AG10803 (cell line): ENCODE measurements at places on chromosomes 4 and X.

DNA sequence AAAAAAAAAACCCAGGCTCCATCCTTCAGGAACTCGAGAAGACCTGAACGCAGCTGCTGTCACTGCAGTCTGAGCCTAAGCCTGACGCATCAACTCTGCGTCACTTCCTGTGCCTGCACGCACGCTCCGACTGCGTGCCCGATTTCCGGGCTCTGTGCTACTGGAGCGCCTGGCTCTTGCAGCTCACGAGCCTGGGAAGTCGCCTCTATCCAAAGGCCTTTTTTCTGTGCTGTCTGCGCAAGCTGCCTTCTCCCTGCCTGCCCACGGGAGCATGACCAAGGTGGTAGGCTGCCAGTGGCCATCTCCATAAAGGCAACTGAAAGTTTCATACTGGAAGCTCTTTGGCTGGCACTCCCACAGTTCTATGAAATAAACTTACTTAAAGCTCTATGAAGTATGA lies 9.9 kb upstream of the GASK1B start:
- peak; percentile 38 for DNase-seq

DNA sequence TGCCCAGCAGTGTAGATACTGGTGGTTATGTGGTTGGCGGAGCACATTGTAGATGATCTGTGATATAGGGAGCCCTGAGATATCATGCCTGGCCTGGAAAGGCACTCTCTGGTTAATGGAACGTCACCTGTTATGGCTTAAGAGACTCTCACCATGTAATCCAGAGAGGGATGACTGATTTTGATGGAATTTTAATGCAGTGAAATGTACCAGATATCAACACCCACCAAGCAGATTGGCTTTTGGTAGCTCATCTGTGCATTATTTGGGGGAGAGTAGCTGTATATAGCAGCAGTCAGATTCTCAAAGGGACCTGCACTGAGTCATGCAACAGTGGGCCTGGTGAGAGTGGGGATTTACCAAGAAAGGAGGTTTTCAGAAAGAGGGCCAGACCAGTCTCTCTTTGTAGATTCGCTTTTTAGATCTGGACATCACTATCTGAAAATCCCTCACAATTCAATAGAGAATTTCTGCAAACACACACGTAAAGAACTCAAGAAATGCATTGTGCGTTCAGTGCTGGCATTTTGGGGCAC lies 17.3 kb downstream of the TSC22D3 start:
- DNase-seq, result no peak

DNA sequence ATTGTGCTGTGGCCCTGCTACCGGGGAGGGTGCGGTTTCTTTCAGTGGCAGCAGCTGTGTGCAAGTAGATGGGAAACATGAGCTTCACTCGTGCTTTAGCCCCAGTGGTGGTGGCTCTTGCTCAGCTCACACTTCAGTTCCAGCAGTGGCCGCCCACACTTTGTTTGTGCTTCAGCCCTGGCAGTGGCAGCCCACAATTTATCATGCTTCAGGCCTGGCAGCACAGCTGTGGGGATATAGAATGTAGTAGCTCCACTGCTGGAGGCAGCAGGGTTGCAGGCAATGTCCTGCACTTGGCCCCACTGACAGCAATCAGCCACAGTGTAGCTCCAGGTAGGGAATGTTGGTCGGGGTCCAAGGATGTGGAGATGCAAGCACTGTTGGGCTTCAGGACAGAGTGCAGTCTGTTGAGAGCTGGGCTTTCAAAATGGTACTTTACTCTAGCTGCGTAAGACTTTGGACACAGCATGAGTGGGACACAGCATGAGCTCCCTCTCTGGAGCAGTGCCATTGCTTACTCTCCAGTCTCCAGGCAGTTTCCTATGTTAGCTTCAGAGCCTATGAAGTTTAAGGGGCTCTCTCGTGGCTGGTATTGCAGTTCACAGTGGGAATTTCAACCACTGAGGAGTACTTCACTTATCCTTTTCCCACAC lies 413.1 kb downstream of the PDGFC start:
- DNase-seq, result no peak

DNA sequence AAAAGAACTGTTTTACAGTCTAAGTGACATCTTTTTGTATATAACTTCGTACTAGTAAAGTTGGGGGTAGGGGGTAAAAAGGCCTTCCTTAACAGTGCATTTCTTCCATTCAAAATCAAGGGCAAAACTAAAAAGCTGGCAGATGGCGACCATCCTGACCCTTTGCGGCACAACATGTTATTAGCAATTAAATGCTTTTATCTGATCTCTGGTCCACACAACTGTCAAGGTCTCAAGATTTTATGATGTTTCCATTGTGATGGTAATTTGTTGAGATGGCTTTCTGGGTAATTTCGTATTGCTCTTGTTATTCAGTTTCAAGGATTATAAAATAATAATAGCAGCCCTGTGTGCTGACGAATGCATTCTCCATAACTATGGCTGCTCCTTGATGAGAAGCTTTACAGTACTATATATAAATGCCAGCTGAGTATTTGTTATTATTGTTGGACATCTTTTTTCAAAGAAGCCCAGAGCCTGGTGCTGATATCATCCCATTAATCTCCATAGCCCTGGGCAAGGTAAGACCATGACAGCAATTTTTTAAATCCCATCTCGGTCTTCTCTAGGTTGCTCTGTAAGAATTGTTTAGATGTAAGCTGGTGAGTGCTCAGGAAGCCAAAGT lies 89.5 kb downstream of the CBR4 start:
- DNase-seq, result no peak

DNA sequence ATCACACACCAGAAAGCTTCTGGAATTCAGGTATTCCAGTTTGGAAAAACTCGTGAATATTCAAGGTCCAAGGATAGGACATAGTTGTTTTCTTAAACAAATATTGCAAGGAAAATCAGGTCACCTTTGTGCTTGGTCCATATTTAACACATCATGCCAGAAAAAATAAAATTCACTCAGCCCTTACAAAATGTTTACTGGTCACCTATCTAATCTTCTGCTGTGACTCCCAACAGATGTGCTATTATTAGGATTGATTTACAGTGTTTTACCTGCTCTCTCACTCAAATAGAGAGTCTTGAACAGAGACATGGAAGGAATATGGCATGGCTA lies 9.5 kb downstream of the CSN3 start:
- no peak for DNase-seq

DNA sequence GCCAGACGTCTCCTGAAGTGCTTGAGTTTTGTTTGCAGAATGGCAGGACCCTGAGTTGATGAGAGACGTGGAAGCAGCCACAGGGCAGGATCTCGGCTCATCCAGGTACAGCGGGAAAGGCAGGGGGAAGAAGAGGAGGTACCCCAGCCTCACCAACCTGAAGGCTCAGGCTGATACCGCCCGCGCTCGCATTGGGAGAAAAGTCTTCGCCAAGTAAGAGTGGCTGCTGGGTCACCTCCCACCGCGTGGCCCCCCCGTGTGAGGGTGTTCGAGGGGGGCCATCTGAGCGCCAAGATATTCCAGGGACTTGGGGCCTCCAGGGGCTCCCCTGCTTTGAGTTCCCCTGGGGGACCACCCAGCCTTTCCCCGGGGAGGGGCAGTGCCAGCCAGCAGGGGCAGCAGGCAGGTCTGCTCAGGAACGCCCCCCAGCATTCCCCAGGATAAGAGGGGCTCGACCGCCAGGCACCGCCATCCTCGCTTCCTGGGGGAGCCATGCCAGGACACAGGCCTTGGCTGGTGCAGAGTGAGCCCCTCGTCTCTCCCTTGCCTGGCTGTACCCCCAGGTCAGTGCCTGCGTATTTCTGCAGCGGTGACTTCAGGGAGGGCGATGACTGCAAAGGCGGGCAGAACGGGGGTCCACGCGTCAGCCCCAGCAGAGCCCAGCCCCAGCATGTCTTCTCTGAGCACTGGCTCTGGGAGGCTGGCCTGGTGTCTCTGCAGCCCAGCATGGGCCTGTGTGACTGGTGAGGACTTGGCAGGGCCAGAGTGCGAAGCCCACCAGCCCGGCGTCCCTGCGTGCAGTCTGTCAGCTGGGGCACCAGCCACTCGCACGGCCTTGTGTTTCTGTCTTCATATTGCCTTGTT lies 22.3 kb downstream of the NKX1-1 start:
- no peak for DNase-seq

- peak; percentile 53 for DNase-seq
These were observed 17.5 kb upstream of the UGDH start for GRCh38 chr4:39544580-39545315.

DNA sequence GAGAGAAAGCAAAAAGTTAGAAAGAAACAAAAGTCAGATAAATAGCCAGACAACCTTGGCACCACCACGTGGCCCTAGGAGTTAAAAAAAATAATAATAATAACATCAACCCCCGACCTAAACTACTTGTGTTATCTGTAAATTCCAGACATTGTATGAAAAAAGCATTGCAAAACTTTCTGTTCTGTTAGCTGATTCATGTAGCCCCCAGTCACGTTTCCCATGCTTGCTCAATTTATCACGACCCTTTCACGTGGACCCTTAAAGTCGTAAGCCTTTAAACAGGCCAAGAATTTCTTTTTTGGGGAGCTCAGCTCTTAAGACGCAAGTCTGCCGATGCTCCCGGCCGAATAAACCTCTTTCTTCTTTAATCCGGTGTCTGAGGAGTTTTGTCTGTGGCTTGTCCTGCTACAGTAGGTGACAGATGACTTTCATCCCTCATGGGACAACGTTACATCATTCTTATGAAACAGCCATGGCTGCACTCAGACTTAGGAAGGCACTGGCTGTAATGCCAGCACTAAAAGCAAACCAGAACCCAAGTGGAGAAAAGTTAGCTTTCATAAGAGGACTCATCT lies 520 bp downstream of the ACOX3 start:
- peak; percentile 63 for DNase-seq

DNA sequence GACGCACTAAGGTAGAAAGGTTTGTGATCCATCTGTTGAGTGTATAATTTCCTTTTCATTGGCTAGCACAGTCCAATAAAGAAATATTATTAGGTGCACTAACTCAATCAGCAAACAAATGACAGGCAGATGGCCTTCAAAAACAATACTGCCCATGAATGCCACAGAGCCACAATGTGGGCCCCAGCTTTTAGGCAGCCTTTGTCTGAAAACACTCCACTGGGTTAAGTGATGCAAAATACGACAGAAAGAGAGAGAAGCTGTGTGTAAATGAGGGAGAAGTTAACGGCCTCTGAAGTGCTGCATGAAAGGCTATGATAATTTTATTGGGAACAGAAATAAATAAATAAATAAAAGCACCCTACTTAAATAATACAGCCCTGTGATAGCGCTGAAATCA lies 274.6 kb downstream of the NKX6-1 start:
- DNase-seq, result no peak

GRCh38 chr4:119477412-119478053 lies 151.1 kb downstream of the PDE5A start:
- no peak for DNase-seq

DNA sequence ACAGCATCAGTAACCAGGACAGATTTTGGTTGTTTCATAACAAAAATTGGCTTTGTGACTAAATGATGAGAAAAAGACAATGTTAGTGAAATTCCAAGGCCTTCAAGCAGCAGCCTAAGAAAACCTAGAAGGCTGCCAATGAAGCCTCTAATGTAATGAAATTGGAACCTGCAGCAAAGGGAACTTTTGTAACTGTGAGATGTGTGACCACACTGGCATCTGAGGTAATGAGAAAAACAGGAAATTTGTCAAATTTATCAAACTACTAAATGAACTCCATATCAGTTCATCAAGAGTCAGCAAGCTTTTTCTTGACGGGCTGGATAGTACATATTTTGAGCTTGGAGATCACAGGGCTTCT lies 30.4 kb upstream of the EMCN start:
- peak; percentile 27 for DNase-seq

GRCh38 chrX:24375600-24376131 lies 15.2 kb downstream of the SUPT20HL1 start:
- DNase-seq, result no peak

DNA sequence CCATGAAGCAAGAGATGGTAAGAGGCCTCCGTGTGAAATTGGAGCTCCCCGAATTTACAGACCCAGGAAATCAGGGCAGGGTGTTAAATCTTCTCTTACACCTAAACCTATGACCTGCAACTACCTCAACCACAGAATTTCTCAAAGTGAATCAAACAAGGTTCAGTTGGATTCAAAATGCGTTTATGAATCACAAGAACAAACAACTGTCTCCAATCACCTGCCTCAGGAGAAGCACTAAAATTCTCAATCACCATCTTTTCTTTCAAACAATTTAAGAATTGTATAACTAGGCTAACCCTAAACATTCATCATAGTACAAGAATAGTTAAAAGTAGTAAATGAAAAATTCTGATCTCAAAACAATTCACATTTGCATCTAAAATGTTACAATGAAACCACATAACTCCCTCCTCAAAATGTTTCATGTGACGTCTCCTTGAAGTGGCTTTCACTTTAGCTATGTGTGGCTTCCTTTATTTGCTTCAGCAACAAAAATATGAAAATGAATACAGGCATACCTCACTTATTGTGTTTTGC lies 19.2 kb downstream of the PPP3CA start:
- no peak for DNase-seq

- peak; percentile 64 for DNase-seq
These were observed 2.5 kb downstream of the COQ2 start for GRCh38 chr4:83282049-83282535.

DNA sequence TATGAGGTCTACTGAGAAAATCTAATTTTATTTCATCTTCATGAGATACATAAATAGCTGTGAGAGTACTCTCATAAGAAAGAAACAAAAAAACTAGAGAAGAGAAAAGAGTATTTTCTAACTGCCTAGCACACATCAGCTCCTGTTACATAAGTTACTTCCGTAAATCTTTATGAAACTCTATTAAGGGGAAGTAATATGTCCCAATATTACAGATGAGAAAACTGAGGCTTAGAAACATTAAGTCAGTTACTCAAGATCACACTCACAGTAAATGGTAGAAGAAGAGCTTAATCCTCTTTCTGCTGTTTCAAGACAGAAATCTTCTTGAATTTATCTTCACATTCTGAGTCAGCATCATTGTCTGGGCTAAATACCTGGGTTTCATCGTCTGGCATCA lies 164.1 kb downstream of the DTHD1 start:
- no peak for DNase-seq

DNA sequence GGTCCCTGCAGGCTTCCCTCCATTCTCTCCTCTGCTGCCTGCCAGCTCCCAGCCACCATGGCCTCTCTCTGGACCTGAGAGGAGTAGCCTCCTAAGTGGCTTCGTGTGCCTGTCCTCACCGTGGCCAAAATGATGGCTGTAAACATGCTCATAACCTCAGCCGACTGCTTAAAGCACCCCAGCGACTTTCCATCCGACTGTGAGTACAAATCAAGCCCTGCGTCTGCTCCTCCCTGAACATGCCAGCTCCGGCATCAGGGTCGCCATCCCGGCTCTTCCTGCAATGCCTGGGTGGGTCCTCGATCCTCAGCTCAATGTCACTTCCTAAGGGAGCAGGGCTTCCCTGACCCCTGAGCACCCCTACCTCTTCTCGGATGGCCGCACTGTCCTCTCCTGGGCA lies 3.3 kb upstream of the SORCS2 start:
- DNase-seq, result no peak

- DNase-seq, result no peak
These were observed 1.6 kb downstream of the GAB1 start for GRCh38 chr4:143338313-143338712.

- no peak for DNase-seq
These were observed 653 bp downstream of the HHIP start for GRCh38 chr4:144646523-144647094.
